ENCODE measurements at places on chromosomes 7 and 10. TPM values are rescaled to one million over a fixed set of nuclear protein-coding genes. Genes with fewer than 3 reads are reported as not detected.

Gene COL28A1
- 2.0 TPM for polyA plus RNA-seq

GRCh38 chr10:117431160-117431559, 55.9 kb upstream of the PDZD8 start:
- no peak for DNase-seq

DNA sequence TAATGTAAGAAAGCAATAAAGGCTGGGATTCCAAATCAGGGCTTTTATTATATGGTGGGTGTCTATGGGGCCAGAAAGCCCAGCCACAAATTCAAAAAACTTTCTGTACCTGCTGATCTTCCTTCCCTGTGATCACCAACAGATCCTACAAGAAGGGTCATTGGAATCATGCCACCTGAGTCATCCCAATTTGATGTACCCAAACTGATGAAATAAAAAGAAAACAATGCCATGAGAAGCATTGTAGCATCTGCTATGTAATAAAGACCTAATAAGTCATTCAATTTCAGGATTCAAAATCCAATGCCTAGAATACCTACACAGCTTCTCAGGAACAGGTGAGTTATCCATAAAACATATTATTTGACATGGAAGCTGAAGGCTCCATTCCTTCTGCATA, 228.8 kb downstream of the DKK1 start:
- no peak for DNase-seq

- no peak for DNase-seq
Measured at GRCh38 chr7:39670052-39670451, 46.7 kb downstream of the RALA start.
